Coronary artery (tissue), 2 donors: ENCODE measurements at places on chromosomes 12 and 14.

- DNase-seq = peak; percentile 55
These were observed 206.6 kb downstream of the KIF26A start for GRCh38 chr14:104344818-104345620.

- DNase-seq = no peak
These were observed 406.5 kb downstream of the LRIG3 start for GRCh38 chr12:58513852-58514251.

GRCh38 chr12:1539135-1539534, 55.2 kb downstream of the FBXL14 start:
- no peak for DNase-seq

DNA sequence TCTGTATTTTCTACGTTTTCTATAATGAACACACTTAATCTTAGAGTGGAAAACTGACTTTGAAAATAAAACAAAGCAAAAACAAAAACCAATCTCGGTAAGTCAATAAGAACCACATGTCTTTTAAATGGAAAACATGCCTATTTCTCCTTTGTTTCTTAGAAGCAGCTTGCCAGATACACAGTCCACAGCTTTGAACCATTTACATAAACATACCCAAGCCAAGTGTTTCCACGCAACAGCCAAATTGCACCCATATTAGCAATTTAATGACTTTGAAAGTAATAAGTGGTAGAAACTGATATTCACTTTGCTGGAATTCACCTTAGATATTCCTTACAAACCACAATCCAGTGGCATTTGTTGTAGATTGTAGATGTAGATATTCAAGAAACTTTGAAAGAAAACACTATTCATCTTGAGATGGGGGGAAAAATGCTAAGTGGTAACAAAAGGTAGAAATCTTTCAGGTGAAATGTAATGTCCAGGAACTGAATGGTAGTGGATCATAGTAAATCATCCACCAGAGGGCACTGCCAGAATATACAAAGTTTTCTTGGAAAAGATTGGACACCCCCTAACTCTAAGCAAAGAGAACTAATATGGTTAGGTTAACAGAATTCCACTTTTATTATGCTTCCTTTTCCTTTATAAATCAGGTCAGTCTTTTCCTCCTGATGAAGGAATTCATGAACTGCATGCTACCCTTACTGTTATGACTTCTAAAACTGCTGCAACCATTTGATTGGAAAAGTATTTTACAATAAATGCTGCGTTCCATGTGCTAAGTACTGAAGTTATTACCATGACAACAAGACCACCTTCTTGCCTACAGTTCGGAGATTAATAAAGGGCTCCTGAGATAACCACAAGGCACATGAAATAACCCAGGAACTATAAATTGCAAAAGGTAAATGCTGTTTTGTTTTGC, 69.8 kb downstream of the RERG start:
- DNase-seq = no peak

- DNase-seq = peak; percentile 85
These were observed 9.4 kb upstream of the HVCN1 start for GRCh38 chr12:110698171-110698902.

GRCh38 chr14:92756446-92756845, 8.0 kb upstream of the LGMN start:
- no peak for DNase-seq

DNA sequence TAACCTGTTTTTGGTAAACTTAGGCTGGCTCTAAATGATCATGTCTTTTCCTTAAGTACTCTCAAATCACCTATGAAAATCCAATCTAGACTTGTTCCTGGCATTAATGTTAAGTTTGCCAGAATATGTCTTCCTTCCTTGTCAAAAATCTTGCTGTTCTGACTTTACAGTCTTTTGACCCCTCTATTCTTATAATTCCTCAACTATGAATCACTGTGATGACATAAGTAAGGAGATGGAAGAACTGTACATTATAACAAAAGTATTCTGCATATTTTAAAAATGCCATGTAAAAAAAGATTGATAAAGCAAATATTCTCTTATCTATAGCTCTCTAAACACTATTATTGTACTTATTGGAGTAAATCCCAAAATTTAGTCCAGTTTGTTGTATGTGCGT, 51.4 kb upstream of the BAZ1A start:
- DNase-seq = no peak

- DNase-seq = no peak
These were observed 23.3 kb downstream of the CHST11 start for GRCh38 chr12:104480012-104480411.

DNA sequence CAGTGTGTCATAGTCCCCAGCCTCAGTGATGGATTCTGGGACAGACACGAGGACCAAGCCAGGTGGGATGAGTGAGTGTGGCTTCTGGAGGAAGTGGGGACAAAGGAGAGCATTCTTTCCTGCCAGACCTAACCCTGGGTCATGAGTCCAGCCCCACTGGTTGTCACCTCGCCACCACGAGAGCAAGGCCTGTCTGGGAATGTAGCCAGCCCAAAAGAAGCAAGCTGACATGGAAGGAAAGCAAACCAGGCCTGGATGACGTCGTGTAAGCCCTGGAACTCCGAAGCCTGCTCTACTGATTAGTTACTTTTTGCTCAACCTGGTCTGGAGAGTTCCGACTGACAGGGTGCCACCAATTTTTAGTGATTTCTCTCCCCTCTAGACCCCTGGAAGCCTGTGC, 105.9 kb downstream of the SINHCAF start:
- no peak for DNase-seq

DNA sequence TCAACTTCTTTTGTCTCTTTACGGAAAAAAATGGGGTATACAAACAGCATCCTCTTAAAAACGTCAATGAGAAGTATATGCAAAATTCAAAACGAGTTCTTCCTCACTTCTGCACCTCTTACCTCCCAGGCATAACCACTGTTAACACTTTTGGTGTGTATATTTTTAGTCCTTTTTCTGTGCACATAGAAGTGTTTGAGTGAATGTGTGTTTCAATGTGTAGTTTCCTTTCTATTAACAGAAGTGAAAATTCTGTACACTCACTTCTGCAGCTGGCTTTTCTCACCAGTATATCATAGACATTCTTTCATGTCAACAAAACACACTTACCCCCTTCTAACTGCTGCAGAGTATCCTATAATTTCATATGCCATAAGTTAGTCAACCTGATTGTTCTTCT, 5.4 kb downstream of the UBR7 start:
- no peak for DNase-seq

DNA sequence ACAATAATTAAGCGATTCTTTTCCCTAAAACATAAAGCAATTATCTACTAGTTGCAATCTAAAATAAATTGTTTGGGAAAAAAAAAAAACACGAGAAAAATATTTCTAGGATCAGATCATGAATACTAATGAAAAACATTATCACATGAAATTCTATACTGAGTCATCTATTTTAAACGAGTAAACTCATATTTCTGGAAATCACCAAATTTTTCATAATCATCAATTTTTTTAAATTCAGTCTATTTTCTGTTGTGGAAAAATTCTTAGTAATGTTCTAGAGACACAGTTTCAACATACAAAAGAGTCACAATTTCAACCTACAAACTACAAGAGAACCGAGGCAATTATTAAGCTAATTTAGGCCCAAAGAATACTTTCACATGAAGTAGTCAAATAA, 245.6 kb upstream of the SOX5 start:
- no peak for DNase-seq

- no peak for DNase-seq
These were observed 75.5 kb downstream of the FAR2 start for GRCh38 chr12:29224572-29224971.
